ENCODE measurements at places on chromosomes 12 and 14.
A peak's percentile ranks its signal among the peaks of the same experiment; 100 is the strongest.

GRCh38 chr14:55281316-55281839, 10.2 kb downstream of the FBXO34 start:
- DNase-seq, result no peak

- no peak for DNase-seq
These were observed 30.3 kb downstream of the CCDC88C start for GRCh38 chr14:91387169-91387835.

- no peak for DNase-seq
These were observed 444.3 kb downstream of the NELL2 start for GRCh38 chr12:44431647-44432343.

DNA sequence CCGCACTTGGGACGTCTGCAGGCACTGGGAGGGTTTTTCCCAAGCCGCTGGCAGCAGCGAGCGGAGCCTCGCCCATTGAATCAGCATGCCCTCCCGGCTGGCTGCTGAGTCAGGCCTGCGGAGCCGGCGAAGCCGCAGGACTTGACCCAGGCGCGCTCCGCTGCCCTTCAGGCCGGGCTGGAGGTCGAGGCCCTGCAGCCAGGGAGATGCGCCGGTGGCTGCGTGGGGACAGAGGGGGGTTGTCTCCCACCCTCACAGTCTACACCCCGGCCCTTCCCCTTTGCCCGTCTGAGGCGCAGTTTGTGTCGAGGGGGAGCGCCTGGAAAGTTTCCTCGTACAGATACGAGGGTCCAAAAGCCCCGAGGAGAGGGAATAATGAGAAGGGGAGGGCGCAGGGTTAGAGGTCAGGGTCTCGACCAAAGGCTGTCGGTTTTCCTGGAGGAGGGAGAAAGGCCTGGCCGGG, 759 bp upstream of the KLC1 start:
- peak; percentile 78 for DNase-seq

- DNase-seq, result no peak
These were observed 31.5 kb downstream of the SLC6A12 start for GRCh38 chr12:182381-182892.

DNA sequence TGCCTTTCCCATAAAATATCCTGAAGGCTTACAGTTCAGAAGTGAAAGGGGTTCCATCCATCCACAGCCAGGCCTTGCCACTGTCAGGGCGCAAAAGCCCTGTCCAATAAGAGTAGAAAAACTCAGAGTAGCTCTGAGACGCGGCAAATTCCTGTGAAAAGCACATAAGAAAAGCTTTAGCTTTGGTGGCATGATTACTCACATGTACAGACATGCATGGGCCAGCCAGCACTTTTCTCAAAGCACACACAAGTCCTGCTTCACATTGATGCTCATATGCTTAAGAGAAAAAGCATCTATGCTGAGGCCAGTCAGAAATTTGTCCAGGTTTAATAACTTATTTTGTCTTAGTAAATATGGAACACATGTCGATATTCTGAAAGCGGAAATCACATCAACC, 25.5 kb downstream of the CLEC1A start:
- DNase-seq, result no peak

GRCh38 chr12:123038966-123039365, 58.5 kb downstream of the ARL6IP4 start:
- DNase-seq, result no peak

DNA sequence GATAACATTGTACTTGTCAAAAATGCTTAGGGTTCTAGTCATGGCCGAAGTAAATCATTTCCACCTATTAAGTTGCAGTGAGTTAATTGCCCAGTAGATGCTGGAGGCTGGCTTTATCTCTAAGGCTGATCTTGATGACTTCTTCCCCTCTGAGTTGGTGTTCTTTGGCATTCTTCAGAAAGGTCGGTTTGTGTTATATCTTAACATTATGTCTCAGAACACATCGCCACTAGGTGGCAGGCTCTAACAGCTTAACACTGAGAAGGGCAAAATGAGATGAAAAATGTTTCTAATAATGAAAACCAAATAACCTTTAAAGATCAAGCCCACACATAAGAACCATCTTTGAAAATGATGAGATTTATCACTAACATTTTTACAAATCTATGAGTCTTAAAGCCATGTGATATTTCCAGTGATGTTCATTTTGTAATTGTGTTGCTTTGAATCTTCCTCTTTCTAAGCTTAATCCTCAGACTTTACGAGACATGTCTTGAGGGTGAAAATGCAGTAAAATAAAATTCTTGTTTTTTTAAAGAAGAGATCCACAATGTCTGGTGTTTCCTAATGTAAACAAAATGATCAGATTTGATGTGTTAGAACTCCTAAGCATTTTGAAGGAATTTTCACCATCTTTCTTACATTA, 28.6 kb downstream of the SUDS3 start:
- DNase-seq, result peak; percentile 94

DNA sequence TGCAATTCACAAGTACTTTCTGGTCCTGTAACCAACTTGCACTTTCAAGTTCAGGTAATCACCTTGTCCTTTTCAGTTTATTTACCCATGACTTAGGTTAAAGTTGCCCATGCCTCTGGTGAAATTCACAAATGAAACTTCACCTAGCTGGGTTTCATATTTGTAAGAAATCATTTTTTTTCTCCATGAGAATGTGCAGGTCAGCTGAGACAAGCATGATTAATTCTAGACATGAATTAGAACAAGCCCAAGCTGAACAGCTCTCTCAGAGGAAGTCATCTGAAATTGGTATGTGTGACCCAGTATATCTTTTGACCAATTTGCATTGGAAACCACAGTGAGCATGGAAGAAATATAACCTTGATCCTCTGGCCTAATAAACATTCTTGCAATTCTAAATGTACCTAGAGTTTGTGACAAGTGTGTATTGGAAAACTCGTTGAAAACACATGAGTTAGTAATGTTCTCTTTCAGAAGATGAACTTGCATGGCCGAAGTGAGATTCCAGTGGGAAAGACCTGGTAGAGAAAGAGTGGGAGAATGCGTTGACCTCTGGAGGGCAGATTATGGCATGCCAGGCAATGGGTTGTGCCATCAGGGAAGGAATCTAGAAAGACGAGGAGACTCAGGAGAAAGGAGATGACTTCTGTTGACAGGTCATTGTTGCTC, 486.5 kb downstream of the ZFP36L1 start:
- no peak for DNase-seq

- DNase-seq, result no peak
These were observed 180.9 kb upstream of the C14orf180 start for GRCh38 chr14:104398656-104399055.

- no peak for DNase-seq
These were observed 456.6 kb upstream of the TMPO start for GRCh38 chr12:98058838-98059237.

GRCh38 chr14:105425823-105426247, 6.2 kb downstream of the MTA1 start:
- DNase-seq, result no peak

- no peak for DNase-seq
These were observed 304.1 kb downstream of the ITPR2 start for GRCh38 chr12:26528943-26529342.

GRCh38 chr12:74530676-74531075, 7.0 kb upstream of the ATXN7L3B start:
- DNase-seq, result no peak

DNA sequence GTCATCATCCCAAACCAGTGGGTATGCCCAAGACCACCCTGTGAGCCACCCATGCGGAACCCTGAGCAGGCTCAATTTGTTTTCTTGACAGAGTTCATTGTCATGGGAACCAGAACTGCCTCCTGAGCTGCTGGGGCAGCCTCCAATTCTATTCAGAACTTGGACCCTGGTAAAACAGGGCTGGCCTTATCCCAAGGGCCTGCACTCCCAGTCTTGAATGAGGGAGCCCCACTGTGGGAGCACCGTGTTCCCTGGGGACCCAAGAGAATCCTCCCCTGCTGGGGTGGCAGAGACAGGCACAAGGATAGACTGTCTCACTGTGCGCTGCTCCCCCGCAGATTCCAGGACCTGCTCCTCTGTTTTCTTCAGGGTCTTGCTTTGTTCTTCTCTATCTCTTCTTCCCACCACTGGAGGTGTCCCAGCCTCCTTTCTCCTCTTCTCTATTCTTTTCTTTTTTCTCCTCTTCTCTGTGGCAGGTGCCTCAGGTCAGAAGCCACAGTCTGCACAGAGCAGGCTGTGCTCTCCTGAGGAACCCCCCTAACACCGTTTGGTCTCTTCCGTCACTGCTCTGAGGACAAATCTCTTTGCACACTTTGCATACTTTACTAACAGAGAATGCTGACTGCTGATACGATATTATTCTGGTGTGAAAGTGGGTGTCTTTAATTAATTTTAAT, 31.2 kb upstream of the CHPT1 start:
- DNase-seq, result no peak

DNA sequence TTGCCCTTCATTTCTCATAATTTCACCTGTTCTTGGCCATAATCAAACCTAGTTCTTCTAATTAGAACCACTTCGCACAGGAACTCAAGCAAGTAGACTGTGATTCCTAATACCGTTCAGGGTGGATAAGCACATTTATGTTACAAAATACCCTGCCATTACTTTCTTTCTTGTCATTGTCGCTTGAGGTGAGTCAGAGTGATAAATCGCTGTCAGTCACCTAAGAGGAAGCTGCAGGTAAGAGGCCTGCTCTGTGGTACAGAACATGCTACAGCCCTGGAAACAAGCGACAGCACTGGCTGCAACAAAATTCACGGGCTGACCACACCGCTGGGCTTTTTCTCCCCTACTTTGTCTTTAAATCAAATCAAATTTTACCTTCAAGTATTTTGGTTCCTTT, 218.2 kb downstream of the ANO6 start:
- no peak for DNase-seq

DNA sequence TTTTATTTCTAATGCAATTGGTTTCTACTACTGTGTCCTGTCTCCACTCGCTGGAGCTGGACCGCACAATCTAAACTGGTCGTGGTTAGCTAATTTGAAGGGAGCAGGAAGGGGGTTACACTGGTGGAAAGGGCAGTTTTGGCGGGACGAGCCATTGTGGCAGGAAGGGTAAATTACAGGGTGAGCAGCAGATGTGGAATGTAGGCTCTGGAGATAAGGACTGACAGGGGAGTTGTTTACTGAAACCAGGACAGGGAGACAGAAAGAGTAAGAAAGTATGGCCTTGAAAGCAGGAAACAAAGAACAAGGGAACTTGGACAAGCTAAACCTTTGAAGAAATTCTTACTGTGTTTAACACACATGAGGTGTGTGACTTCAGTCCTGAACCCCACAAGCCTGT, 147.8 kb downstream of the ATXN7L3B start:
- no peak for DNase-seq

DNA sequence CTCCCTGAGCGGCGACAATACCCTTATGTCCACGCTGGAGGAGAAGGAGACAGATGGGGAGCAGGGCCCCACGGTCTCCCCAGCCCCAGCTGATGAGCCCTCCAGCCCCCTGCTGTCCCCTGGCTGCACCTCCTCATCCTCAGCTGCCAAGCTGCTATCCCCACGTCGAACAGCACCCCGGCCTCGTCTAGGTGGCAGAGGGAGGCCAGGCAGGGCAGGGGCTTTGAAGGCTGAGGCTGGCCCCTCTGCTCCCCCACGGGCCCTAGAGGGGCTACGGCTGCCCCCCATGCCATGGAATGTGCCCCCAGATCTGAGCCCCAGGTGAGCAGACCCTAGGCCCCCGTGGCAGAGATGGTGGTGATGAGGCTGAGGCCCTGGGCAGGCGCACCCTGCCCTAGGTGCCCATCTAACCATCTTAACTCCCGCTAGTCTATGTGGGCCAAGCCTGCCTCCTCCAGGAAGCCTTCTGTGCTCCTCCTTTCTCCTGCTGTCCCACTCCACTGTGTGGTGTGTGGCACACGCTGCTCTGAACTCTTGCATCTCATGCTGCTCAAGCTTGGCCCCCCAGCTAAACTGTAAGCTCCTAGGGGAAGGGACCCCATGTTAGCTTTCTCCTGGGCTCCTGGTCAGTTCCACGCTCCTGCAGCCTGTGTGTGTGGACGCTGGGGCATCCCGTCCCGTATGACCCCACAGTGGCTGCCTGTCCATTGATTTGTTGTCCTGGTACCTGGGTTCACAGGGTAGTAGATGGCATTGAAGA, 12.1 kb downstream of the MCRS1 start:
- DNase-seq, result no peak

DNA sequence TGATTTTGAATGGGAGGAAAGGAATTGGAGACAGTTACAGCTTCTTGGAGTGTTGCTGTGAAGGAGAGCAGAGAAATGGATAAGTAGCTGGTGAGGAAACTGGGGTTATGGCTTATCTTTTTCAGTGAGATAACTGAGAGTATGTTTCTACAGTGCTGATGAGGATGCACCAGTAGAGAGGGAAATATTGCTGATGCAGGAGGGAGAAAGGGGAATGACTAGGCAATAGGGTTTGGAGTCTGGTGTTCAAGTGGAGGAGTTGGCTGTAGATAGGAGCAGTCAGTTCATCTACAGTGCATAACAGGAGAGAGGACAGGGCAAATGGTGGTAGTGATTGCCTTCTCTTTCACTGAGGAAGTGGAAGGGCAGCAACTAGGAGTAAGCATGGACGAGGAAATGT, 33.0 kb downstream of the SPATS2 start:
- DNase-seq, result no peak

GRCh38 chr12:56046027-56046780, 4.5 kb downstream of the RPS26 start:
- peak; percentile 13 for DNase-seq

GRCh38 chr12:96257550-96258103, 63.5 kb downstream of the ELK3 start:
- DNase-seq, result no peak

DNA sequence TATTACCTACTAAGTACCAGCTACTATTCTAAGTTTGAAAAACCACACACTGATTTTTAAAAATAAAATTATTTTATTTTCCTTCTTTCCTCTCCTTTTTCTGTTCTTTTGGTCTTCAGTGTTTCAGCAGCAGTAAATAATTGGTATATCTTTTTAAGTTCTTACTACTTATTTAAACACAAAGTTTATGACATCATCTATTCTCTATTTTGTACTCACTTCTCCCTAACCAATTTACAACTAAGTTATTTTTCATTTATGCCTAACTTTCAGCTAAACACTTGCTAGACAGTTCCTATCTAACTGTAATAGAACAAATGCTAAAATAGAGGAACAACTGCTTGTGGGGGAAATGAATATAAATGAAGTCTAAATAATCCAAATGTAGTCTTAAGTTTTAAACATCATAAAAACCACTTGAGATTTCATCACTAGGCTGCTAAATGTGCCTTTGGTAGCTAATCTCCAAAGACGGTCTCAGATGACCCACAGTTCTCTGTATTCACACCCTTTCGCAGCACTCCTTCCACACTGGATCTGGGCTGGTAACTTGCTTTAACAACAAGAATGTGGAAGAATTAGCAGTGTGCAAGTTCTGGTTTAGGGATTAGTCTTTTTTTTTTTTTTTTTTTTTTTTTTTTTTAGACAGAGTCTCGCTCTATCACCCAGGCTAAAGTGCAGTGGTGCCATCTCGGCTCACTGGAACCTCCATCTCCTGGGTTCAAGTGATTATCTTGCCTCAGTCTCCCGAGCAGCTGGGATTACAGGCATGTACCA, 41.0 kb downstream of the TFCP2 start:
- no peak for DNase-seq

- DNase-seq, result peak; percentile 42
These were observed 2.8 kb downstream of the ADSS1 start for GRCh38 chr14:104726600-104727451.

- DNase-seq, result no peak
These were observed 3.0 kb upstream of the NPFF start for GRCh38 chr12:53510181-53510812.

GRCh38 chr14:50512463-50512862, 19.9 kb downstream of the MAP4K5 start:
- no peak for DNase-seq

GRCh38 chr12:21155522-21156351, 24.7 kb downstream of the SLCO1B1 start:
- peak; percentile 2 for DNase-seq

All from GM23338 (cell line).